Activated T-cell treated with anti-CD3 and anti-CD28 coated beads for 24 hours (primary cell): ENCODE measurements at places on chromosomes 4 and X.

DNA sequence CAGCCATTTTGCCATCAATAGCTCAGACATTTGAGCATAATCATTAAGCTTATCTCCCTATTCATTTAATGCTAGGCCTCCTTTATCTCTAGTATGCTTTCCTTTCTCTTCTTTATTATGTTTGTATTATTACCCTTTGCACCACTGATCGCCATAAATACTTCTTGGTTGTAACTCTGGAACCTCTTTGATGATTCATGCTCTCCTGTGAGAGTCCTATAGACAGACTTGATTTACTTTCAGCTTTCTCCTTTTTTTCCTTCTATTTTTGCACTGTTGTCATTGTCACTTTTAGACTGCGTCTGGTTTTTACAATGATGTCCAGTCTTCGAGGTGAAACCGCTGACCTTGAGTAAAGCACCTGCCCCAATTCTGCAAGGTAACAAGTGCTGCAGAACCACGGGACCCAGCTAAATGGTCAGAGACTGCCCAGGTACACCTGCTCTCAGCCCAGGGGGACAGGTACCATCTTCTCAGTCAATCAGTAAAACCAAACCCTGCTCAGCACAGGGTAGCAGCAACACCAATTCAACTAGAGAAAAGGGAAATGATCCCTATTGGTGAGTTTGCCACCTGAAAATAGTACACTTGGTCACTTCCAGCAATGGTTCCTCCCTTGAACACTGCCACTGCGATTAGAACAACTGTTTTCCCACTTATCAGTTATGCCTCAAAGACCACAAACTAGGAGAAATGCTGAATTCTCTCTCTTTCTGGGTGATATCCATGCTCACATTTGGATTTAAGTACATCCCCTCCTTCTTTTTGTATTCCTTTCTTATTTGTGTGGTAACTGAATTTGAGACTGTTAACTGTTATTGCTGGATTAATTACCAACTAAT, 125.1 kb downstream of the MAML3 start:
- no peak for DNase-seq

DNA sequence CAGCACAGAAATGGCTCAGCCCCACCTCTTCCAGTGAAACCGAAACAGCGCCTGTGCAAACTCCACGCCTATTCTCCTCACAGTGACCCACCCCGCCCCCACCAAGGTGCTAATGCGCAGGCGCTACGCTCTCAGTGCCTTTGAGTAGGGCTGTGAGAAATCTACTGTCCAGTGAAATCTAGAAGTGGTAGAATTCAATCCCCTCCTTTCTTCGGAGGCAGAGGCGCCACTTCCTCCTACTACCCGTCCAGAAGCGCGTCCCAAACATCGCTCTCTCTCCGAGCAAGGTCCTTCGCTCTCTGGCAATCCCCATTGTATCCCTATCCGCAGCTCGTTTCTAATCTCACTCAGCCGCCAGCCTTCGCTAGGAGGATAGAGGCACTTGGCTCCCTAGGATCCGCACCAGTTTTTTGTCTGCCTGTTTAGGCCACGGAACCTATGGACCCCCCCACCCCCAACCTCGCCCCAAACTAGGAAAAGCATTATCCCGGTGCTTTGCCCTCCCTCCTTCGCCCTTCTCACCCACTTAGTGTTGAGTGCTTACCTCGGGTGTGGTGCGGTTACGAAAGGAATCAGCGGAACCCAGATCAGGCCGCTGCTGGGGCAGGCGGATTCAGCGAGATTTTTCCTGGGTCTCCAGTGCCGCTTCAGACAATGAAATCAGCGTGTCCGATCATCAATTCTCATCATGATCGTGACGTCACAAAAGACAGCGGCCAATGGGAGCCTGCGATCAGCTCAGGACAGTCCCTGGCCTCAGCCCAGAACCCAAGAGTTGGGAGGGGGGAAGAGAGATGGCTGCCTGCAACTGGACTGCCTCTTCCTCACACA, at the start of gene HDX:
HDX (minus strand) TSS at position 656 of the 831 bp plus-strand sequence. CDS start 27,056 bp downstream, outside the sequence.
- DNase-seq = peak; percentile 16

- no peak for DNase-seq
These were observed 89.9 kb downstream of the CEP135 start for GRCh38 chr4:56038487-56039162.

GRCh38 chrX:6151971-6152370, 76.7 kb downstream of the NLGN4X start:
- DNase-seq = no peak

- DNase-seq = no peak
These were observed 6.2 kb upstream of the IQSEC2 start for GRCh38 chrX:53287493-53288138.

- DNase-seq = no peak
These were observed 637.8 kb upstream of the ADGRL3 start for GRCh38 chr4:60562334-60562733.

DNA sequence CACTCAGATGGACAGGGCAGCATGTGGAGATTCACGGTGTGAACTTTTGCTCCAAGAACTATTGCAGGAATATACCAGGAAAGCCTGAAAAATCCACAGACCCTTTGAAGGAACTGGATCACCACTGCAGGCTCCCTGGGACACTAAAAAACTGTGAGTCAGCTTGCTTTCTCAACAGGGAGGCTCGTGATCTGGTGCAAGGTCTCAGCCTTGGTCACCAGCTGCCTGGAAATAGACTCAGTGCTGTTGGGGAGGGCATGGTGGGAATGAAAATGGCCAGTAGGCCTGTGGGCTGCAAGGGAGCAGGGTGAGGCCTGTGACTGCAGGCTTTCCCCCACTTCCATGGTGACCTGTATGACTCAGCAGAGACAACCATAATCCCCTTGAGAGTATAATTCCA, 426.4 kb upstream of the RPS6KA3 start:
- DNase-seq = no peak

GRCh38 chrX:34659575-34659974, 2.5 kb upstream of the TMEM47 start:
- no peak for DNase-seq

DNA sequence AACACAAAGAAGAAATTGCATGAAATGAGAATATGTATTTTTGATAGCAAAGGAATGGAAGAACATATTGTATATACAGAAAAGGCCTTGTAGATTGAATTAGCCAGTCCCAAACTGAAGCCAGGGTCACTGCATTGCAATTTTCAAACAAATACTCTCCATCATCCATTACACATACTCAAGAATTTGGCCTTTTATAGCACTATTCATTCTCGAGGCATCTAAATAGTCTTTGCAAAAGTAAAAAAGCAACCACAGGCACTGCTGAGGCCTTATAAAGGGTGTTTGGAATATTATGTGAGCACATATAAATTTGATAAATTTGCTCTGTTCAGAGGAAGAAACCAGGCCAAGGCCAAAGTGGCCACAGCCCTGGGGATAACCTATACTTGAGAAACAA, 123.0 kb downstream of the ZNF827 start:
- DNase-seq = no peak

DNA sequence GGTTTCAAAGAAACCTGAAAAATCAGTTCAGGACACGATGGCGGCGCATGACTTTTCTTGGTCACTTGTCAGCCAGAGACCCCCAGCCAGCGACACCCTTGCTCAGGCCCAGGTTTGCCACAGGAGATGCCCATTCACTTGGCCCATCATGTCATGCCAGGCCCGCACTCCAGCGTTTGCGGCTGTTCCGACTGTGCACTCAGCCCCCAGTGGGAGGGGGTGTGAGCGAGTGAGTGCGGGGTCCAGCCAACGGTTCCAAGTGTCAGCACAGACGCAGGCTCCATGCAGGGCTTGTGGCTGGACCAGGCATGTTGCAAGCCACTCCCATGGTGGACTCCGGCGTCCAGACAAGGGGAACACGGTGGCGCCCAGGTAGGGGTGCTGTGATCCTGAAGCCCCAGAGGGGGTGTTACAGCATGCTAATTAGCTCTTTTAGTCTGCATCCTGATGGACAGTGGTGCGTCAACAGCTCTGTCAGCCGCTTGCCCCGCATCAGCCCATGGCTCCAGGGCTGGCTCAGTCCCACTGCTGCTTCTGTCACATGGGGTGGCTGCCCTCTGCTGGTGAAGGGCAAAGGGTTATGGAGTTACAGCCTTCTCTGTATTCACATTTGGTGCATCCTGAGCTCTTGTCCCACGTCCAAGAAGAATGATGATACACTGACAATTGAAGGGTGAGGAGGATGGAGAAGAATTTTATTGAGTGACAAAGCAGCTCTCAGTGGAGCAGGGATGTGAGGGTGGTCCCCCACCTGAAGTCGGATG, 3.7 kb upstream of the MAEA start:
- no peak for DNase-seq
